ENCODE measurements at places on chromosomes 12 and 14. TPM values are rescaled to one million over a fixed set of nuclear protein-coding genes. Genes with fewer than 3 reads are reported as not detected.
A peak's percentile ranks its signal among the peaks of the same experiment; 100 is the strongest.

DNA sequence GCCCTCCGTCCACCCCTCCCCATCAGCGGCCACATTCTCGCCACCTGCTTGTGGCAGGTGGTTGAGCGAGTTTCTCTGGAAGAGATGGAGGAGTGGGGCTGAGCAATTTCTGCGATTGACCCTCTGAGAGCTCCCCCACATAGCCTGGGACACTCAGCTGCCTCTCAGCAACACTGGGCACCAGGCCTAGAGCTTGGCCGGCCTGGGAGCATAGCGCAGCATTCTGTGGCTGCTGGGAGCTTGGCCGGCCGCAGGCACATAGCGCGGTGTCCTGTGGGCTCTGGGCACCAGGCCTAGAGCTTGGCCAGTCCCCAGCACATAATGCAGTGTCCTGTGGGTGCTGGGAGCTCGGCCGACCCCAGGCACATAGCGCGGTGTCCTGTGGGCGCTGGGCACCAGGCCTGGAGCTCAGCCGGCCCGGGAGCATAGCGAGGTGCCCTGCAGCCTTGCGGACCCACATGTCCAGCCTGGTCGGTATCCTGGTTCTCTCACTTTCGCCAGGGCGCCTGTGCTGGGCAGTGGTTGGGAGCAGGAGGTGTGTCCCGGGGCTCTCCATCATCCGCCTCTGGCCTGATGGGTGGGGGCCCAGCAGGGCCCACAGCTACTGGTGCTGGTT lies 43.8 kb downstream of the LRCOL1 start:
- H3K36me3 ChIP-seq: peaks cover 26% of the 10 kb centered on the region
- no peaks in the 10 kb centered on the region for H3K27me3 ChIP-seq
- DNase-seq: no peak
- no peak overlapping the region for H3K4me3 ChIP-seq
- no peaks in the 10 kb centered on the region for H3K4me1 ChIP-seq

DNA sequence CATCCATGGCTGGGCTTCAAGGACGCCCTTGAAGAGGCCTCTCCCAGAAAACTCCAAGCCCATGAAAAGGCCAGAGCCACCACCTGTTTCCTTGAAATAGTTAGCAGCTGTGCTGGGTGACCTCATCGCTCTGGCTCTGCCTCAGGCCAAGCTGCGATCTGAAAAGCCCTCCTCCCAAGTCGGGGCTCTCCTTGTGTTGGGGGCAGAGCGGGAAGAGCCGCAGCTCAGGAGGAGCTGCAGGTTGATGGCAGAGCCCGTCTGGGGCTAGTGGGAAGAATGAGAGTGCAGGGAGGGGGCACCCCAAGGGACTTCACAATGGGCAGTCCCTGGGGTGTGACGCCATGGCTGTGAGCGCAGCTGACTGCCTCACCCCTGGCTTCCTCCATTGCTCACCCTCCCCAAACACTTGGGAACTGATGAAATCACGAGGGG lies 50.0 kb upstream of the STON2 start:
- H3K27me3 ChIP-seq: peaks cover 10% of the 10 kb centered on the region
- H3K4me1 ChIP-seq: peaks cover 3% of the 10 kb centered on the region
- no peak overlapping the region for H3K27ac ChIP-seq
- H3K4me3 ChIP-seq: no peak overlapping the region

GRCh38 chr12:6697584-6698351 lies 2.8 kb downstream of the PIANP start:
- peaks cover 26% of the 10 kb centered on the region for H3K4me1 ChIP-seq
- no peaks in the 10 kb centered on the region for H3K36me3 ChIP-seq
- DNase-seq: no peak
- H3K27me3 ChIP-seq: peaks cover 29% of the 10 kb centered on the region
- no peak overlapping the region for H3K27ac ChIP-seq

- DNase-seq: no peak
- H3K4me3 ChIP-seq: no peak overlapping the region
- H3K27ac ChIP-seq: no peak overlapping the region
- no peaks in the 10 kb centered on the region for H3K27me3 ChIP-seq
- H3K36me3 ChIP-seq: peaks cover 49% of the 10 kb centered on the region
Measured at GRCh38 chr12:3821441-3821840, 51.8 kb downstream of the PARP11 start.

GRCh38 chr12:116324654-116325335 lies 47.3 kb upstream of the MED13L start:
- no peaks in the 10 kb centered on the region for H3K36me3 ChIP-seq
- no peak for DNase-seq
- H3K4me3 ChIP-seq: peak overlapping the region; percentile 4

- no peaks in the 10 kb centered on the region for H3K27me3 ChIP-seq
- no peak overlapping the region for H3K4me3 ChIP-seq
- H3K27ac ChIP-seq: no peak overlapping the region
- no peaks in the 10 kb centered on the region for H3K4me1 ChIP-seq
- no peaks in the 10 kb centered on the region for H3K36me3 ChIP-seq
- DNase-seq: no peak
Measured at GRCh38 chr14:40494483-40494882, 1062.2 kb upstream of the FBXO33 start.

GRCh38 chr12:68479261-68479895 lies 131.3 kb upstream of the RAP1B start:
- H3K27ac ChIP-seq: no peak overlapping the region
- peaks cover 19% of the 10 kb centered on the region for H3K4me1 ChIP-seq
- DNase-seq: no peak
- no peaks in the 10 kb centered on the region for H3K36me3 ChIP-seq

DNA sequence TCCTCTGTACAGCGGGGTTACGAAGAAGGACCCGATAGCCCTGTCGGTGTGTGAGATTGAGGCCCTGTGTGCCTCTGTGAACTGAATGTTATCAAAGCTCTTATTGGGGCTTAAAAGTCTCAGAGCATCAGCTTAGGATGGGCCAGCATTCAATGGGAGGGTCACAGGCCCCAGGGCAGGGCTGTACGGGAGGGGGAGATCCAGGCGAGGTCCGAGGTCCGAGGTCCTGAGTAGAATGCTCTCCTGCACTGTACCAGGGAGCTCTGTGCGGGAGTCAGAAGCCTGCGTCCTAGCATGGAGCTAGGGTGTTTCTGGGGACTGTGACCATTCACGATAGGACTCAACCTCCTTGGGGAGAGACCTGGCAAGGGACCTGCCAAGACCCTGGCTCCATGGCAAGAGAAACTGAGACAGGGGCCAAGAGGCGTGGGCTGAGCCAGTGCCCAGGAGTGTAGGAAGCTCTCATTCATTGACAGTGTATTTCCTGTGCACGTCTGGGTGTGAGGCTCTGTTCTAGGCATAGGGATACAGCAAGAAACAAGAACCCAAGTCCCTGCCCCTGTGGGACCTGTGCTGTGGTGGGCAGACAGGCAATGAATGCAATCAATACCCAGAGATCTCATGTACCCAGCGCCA lies 12.0 kb upstream of the FAM181A start:
- no peaks in the 10 kb centered on the region for H3K36me3 ChIP-seq
- H3K4me1 ChIP-seq: no peaks in the 10 kb centered on the region
- H3K4me3 ChIP-seq: no peak overlapping the region
- peaks cover 5% of the 10 kb centered on the region for H3K27me3 ChIP-seq
- H3K27ac ChIP-seq: no peak overlapping the region

DNA sequence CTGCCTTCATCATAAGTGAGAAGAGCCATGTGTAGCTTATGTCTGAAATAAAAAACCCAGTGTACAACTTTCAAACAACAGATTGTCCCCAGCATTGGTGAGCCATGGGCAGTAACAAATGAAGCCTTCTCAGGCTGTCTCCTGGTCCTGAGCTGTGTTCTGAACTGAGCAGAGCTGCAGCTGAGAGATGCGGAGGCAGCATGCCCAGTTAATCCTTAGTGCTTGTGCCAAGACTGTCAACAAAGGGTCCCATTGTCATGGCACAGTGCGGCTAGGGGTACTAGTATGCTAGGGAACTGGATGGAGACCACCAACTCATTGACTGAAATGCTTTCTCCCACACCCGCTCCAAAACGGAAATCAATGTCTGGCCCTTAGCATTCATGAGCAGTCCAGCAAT lies 154.3 kb downstream of the RMST start:
- H3K27ac ChIP-seq: no peak overlapping the region
- no peaks in the 10 kb centered on the region for H3K36me3 ChIP-seq
- no peaks in the 10 kb centered on the region for H3K27me3 ChIP-seq
- no peaks in the 10 kb centered on the region for H3K4me1 ChIP-seq

GRCh38 chr12:49540229-49541139 lies 1.7 kb downstream of the KCNH3 start:
- peaks cover 32% of the 10 kb centered on the region for H3K4me1 ChIP-seq
- no peaks in the 10 kb centered on the region for H3K27me3 ChIP-seq
- no peak overlapping the region for H3K27ac ChIP-seq
- H3K4me3 ChIP-seq: no peak overlapping the region
- no peaks in the 10 kb centered on the region for H3K36me3 ChIP-seq

- no peaks in the 10 kb centered on the region for H3K36me3 ChIP-seq
- H3K27ac ChIP-seq: no peak overlapping the region
- H3K27me3 ChIP-seq: no peaks in the 10 kb centered on the region
- no peak for DNase-seq
- no peak overlapping the region for H3K4me3 ChIP-seq
- H3K4me1 ChIP-seq: no peaks in the 10 kb centered on the region
Measured at GRCh38 chr12:120741476-120742421, 16.1 kb downstream of the ACADS start.

DNA sequence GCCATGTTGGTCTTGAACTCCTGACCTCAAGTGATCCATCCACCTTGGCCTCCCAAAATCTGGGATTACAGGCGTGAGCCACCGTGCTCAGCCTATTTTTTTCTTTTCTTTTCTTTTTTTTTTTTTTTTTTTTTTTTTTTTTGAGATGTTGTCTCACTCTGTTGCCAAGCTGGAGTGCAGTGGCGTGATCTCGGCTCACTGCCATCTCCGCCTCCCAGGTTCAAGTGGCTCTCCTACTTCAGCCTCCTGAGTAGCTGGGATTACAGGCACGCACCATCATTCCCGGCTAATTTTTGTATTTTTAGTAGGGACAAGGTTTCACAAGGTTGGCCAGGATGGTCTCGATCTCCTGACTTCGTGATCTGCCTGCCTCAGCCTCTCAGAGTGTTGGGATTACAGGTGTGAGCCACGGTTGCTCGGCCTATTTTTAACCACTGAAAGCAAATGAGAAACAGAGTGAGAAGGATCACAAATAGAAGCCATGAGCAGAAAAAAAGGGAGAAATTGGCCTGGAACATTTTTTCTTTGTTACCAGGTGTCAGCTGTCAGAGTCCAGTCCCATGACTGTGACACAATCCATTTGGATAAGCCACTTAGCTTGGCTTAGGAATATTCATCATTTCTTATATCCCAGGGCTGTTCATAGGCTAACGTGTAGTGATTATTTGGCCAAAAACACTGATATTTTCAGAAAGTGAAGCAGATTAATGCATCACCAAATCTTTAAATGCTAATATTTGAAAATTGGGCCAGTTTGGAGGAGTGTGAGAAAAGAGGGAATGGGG lies 7.9 kb upstream of the NFKBIA start:
- H3K27me3 ChIP-seq: no peaks in the 10 kb centered on the region
- peaks cover 36% of the 10 kb centered on the region for H3K4me1 ChIP-seq
- H3K36me3 ChIP-seq: no peaks in the 10 kb centered on the region
- H3K4me3 ChIP-seq: no peak overlapping the region
- no peak for DNase-seq

DNA sequence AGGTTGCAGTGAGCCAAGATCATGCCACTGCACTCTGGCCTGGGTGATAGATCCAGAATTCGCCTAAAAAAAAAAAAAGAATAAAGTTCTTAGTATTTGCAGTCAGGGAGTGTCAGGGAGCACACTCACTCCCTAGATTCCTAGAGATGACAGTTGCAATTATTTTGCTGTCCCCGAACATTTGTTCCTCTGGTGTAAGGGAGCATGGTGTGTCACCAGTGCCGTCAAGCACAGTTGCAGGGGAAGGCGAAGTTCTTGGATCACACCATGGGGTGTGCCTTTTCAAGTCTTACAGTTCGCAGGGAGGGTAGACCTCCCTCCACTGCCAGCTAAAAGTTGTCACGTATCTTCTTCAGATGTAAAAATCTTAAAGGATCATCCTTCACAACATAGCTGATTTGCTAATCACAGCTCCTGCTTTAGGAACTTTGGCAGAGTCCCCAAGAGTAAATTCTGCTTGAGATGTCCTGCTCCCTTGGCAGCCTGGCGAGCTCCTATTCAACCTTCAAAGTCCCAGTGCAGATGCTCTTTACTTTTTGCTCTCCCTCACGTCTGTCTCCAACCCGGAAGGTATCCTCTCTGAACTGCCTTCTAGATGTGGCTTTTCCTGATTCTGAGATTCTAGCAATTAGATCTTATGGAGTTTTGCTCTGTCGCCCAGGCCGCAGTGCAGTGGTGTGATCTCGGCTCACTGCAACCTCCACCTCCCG lies 11.3 kb downstream of the ACACB start:
- DNase-seq: no peak
- no peak overlapping the region for H3K4me3 ChIP-seq
- H3K4me1 ChIP-seq: no peaks in the 10 kb centered on the region
- no peaks in the 10 kb centered on the region for H3K27me3 ChIP-seq
- H3K27ac ChIP-seq: no peak overlapping the region

- no peaks in the 10 kb centered on the region for H3K36me3 ChIP-seq
- no peak for DNase-seq
- H3K4me3 ChIP-seq: no peak overlapping the region
- no peaks in the 10 kb centered on the region for H3K4me1 ChIP-seq
Measured at GRCh38 chr12:95731519-95731958, 59.0 kb downstream of the NTN4 start.

- H3K27ac ChIP-seq: no peak overlapping the region
- DNase-seq: no peak
- H3K27me3 ChIP-seq: no peaks in the 10 kb centered on the region
Measured at GRCh38 chr12:19909418-19909817, 458.9 kb upstream of the PDE3A start.

DNA sequence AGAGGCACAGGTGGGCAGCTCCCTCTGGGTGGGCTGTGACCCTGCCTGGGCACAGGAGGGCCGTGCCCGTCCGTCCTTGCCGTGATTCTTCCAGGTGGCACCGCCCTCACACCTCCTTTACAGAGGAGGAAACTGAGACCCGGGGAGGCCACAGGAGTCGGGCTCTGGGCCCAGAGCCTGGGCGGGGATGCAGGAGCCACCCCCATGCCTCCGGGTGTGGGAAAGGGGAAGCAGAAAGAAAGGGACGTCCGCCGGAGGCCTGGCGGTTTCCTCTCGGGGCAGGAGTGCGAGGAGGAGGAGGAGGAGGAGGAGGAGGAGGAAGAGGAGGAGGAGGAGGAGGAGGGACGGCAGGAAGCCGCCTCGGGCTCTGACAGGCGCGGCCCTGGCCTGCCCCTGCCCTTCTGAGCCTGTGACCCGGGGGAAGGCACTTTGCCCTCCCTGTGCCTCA lies 23.0 kb downstream of the SH2B3 start:
- H3K4me3 ChIP-seq: peak overlapping the region; percentile 22
- no peaks in the 10 kb centered on the region for H3K27me3 ChIP-seq
- peaks cover 100% of the 10 kb centered on the region for H3K4me1 ChIP-seq
- H3K27ac ChIP-seq: peak overlapping the region; percentile 76
- no peak for DNase-seq

GRCh38 chr12:108833355-108833733 lies 24.0 kb downstream of the SSH1 start:
- no peak overlapping the region for H3K27ac ChIP-seq
- peaks cover 16% of the 10 kb centered on the region for H3K4me1 ChIP-seq
- no peak overlapping the region for H3K4me3 ChIP-seq
- peaks cover 30% of the 10 kb centered on the region for H3K36me3 ChIP-seq
- no peak for DNase-seq

LAG3 gene
- total RNA-seq: 0.82 TPM

KRT82 gene
- not detected for total RNA-seq

ATN1 gene
- 28.7 TPM for total RNA-seq

OGFOD2 gene
- total RNA-seq: 14.9 TPM

STXBP6 gene
- not detected for total RNA-seq

MYO1H gene
- total RNA-seq: not detected

TAS2R30 gene
- total RNA-seq: 4.9 TPM

FOXN4 gene
- total RNA-seq: not detected

INHBC gene
- total RNA-seq: 0.33 TPM

NGDN gene
- 146 TPM for total RNA-seq

ZBTB39 gene
- 6.9 TPM for total RNA-seq

DEGS2 gene
- not detected for total RNA-seq

RESF1 gene
- 113 TPM for total RNA-seq

All from CD4-positive, alpha-beta T cell (primary cell).